ENCODE measurements at places on chromosomes 3 and 15.
A peak's percentile ranks its signal among the peaks of the same experiment; 100 is the strongest.

DNA sequence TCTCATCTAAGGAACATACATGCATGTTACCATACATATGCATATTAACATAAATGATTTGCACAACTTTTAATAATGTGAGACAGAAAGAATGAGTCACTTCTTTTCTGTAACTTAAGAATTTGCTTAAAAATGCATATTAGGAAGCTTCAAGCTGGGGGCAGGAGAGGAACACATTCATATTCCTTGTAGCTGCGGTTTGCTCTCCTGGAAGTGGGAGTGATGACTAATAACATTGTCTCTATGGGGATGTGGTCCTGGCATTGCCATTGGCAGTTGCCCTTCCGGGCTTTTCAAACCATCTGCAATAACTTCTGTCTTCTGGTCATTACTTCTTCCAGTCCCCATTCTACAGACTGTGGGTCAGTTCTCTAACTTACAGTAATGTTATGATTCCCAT, 15.6 kb downstream of the CHST2 start:
- peak; percentile 81 for DNase-seq

GRCh38 chr3:55716044-55716443, 228.9 kb upstream of the WNT5A start:
- no peak for DNase-seq

DNA sequence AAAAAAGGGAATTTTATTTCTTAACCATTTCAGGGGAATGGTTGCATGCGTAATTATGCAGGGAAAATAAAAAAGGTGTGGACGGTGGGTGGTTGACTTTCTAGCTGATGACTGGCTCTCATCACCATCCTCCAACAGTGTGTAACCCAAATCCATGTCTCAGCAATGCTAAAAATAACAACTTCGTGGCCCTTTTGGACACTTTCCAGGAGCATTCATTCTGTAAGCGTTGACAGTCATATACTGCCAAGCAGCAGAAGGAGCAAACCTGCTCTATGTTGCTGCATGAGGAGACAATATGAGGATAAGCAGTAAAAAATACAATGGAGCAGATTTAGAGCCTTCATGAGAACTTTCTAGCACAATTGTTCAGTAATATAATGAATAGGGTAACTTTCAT, 189.1 kb downstream of the ANXA2 start:
- DNase-seq = no peak

DNA sequence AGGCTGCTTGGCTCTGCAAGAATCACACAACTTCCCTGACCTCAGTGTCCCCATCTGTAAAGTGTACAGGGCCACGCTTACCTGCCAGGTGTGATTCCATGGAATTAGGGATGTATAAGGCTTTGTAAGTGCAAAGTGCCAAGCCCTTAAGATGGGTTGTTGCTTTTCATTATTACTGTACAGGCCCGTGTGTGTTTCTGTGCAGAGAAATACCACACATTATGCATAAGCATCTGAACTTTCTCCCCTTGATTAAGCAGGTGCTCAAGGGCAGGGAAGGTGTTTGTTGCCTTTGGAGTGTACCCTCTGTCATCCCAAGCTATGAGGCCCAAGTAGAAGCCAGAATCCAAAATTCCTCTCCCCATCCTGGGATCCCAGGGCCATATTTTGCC, 13.6 kb upstream of the HRH1 start:
- no peak for DNase-seq

DNA sequence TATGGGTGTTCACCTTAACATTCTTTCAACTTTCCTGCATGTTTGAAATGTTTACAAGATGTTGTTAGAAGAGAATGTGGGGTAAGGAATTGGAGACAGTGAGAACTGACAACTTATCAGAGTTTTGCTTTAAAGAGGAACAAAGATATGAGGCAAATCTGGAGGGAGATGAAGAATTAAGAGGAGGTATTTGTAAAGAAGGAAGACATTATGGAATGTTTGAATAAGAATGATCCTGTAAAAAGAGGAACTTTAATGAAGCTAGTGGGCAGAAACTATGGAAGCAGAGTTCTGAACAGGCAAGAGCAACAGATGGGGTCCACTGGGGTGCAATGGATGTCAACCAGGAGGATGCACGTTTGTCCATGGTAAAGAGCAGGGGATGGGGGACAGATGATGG, 27.7 kb downstream of the PLD1 start:
- DNase-seq = no peak
